Activated T-helper 1 cell treated with Interleukin-2 at 50 U/mL for 16 hours (primary cell): ENCODE measurements at places on chromosomes 6 and 20.

DNA sequence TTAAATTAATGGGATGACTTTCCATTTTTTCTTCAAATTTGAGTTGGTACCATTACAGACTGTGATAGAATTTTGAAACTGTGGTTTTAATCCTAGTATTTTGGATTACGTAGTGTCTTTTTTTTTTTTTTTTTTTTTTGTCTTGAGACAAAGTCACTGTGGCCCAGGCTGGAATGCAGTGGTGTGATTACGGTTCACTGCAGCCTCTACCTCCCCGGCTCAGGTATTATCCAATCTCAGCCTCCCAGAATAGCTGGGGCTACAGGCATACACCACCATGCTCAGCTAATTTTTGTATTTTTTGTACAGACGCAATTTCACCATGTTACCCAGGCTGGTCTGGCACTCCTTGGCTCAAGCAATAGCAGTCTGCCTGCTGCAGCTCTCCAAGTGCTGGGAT, 87.1 kb downstream of the SOX4 start:
- DNase-seq, result no peak

DNA sequence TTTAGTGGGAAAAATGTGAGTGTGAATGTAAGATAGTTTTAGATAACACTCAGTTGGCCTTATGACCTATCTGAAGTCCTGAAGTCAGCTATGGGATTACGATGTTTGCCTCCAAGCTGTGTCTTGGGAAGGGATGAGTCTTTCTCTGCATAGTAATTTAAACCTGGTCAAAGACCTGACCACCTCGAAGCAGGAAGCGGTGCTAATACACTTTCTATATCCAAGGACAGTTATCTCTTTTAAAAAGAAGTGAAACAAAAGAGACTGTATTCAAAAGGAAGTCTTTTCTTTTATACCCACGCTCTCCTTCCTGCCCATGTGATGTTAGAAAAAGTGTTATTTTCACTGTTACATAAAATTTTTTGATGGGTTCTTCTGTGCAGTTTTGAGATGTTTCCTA, 94.9 kb downstream of the JARID2 start:
- DNase-seq, result no peak

DNA sequence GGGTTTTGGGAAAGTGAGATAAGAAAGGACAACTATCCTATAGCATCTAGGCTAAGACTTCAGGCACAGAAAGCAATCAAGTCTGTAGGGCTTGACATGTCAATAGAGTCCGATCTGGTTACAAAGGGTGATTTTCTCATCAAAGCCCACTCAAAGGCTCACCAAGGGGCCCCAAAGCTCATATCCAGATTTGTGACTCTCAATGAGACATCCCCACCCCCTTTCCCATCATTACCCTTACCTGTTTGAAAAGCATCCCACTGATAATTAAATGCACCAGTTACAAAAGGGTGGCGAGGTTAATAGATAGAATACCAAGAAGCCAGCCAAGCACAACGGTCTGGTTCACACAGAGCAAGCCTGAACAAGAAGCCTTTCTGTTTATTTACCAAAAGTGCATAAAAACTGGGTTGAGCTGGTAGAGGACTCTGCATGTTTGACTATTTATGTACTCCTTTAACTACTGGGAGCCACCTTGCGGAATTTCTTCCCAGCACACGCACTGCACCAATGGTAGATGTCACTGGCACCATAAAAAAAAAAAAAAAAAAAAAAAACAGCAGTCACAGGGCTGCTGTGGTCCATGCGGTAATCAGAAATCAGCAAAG, 6.1 kb downstream of the JAG1 start:
- DNase-seq, result no peak

DNA sequence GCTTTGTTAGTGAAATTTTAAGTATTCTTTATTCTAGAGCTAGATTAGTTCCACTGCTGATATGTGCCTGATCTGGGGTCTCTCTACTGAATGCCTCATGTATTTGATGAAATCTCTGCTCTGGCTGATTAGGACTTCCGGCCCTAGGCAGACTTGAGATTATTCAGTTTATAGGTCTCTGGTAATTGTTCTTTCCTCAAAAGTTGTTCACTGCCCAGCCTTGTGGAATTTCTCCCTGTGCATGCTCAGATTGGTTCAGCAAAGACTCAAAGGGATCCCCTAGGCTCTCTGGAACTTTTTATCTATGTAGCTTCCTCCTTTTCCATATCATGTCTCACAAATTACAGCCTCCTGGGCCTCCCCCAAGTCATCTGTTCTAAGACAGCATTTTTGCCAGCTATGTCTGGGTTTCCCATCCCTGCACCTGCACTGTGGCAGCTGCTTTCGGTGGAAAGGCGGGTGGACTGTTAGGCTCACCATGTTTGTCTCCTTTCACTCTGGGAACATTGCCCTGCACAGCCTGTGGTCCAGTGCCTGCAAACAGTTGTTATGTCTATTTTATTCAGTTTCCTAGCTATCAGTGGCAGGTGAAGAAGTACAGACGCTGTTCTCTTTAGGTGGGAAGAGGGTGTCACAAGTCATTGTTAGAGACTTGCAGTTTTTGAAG, 73.7 kb downstream of the RPP40 start:
- no peak for DNase-seq

- DNase-seq, result no peak
These were observed 948.4 kb upstream of the EYS start for GRCh38 chr6:66655420-66655819.

DNA sequence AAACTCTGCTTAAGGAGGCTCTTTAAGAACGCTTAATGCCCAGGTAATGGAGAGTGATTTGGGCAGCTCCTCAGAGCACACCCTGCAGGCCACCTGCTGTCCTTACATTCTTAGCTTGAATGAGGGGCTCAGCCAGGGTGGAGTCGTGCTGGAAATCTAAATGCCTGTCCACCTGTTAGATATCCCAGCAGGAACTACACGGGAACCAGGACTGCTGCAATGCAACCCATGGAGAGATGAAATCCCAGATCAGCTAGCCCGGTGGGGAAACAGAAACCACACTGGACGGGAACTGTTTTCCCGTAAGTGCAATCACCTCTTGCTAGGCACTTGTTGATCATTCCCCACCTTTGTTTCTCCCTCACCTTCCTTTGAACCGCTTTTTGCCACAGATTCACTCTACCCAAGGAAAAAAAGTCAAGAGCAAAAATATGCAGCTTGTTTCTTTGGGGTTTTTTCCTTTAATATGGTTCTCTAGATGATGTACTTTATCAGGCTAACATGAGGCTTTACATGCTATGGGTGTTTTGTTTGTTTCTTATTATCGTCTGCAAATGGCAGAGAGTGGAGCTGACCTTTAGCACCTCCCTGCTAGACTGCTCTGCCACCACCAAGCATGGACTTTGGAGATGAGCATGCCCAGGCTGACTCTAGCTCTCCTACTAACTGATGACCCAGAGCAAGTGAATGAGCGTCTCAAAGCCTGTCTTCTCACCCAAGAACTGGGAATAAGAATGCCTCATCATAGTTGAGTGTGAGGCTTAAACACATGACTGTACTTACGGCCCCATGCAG, 125.9 kb upstream of the TNFAIP3 start:
- DNase-seq, result no peak

DNA sequence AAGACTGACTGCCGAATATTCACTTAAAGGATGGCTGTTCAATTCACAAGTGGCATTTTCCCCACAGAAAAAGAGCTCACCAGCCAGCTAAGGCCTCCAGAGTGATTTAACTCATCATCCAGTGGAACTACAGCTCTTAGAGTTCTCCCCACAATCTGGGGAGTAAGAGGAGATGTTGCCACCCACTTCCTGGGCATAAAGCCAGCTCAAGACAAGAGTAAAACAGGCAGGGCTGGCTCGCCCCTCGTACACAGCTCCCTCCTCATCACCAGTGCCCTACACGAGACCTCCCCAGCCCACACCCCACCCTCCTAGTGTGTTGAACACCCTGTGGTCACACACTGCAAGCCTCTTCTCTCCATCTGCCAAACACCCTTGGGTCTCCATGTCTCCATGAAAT, 47.2 kb upstream of the IPCEF1 start:
- DNase-seq, result no peak

DNA sequence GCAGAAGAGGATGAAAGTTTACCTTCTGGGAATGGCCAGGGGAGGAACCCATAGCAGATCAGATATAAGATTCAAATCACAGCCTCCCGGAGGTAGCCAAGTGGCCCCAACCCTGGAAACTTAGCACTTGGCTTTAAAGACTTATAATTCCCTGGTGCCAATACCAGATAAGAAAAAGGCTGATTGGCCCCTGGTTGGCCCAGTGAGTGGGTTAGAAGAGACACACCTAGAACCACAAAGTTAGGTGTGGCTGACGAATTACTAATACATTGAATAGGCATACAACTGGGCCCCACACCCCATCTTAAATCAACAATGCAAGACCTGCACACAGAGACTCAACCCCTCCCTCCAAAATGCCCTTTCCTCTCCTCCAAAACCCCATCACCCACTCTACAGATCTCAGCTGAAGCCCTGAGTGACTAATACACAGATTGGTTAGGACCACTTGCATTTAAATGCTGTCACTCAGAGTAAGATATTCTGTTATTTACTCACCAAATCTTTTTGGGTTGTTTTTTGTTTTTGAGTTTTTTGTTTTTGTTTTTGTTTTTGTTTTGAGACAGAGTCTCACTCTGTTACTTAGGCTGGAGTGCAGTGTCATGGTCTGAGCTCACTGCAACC, 315.4 kb upstream of the JARID2 start:
- no peak for DNase-seq

DNA sequence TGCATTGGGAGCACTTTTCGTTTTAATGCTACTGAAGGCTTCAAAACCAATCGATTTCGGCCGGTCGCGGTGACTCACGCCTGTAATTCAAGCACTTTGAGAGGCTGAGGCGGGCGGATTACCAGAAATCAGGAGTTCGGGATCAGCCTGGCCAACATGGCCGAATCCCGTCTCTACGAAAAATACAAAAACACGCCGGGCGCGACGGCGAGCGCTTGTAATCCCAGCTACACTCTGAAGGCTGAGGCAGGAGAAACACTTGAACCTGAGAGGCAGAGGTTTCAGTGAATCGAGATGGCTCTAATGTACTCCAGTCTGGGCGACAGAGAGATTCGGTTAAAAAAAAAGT, 58.4 kb downstream of the TRIM38 start:
- DNase-seq, result no peak

GRCh38 chr20:7540923-7541322, 399.3 kb downstream of the HAO1 start:
- no peak for DNase-seq

GRCh38 chr20:19185083-19185482, 27.4 kb upstream of the SLC24A3 start:
- no peak for DNase-seq

- no peak for DNase-seq
These were observed 27.7 kb downstream of the MAP3K5 start for GRCh38 chr6:136764517-136764993.

- DNase-seq, result no peak
These were observed 14.3 kb downstream of the ID4 start for GRCh38 chr6:19851241-19852089.

DNA sequence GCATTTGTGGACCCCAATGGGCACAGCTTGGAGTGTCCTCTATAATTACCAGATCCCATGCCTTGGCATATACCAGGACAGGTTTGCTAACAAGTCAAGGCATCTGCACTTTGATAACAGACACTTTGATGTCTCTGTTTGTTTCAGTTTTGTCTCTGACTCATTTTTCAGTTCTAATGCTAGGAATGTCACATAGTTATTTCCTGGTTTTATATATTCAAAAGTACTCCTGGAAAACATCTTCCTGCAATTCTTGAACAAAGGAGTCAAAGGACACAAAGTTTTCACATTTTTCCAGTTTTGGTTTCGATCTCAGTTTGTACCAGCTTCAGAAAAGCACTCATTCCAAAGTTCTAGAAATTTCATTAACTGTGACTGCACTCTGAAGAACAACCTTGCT, 188.1 kb downstream of the FOXC1 start:
- DNase-seq, result no peak

- no peak for DNase-seq
These were observed 108.5 kb downstream of the EPM2A start for GRCh38 chr6:145626857-145627256.

DNA sequence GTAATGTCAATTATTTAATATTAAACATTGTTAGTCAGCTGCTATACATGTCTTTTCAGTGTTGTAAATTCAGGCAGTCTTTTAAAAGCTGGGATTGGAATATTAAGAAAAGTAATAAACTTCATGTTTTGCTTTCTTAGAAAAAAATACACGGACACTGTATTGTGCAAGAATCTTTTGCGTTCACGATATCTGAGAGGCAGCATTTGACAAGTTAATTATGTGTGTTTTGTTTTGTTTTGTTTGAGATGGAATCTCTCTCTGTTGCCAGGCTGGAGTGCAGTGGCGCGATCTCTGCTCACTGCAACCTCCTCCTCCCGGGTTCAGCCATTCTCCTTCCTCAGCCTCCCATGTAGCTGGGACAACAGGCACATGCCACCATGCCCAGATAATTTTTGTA, 1661.3 kb downstream of the HACE1 start:
- DNase-seq, result no peak

GRCh38 chr6:131430531-131430930, 142.5 kb upstream of the ARG1 start:
- DNase-seq, result no peak

DNA sequence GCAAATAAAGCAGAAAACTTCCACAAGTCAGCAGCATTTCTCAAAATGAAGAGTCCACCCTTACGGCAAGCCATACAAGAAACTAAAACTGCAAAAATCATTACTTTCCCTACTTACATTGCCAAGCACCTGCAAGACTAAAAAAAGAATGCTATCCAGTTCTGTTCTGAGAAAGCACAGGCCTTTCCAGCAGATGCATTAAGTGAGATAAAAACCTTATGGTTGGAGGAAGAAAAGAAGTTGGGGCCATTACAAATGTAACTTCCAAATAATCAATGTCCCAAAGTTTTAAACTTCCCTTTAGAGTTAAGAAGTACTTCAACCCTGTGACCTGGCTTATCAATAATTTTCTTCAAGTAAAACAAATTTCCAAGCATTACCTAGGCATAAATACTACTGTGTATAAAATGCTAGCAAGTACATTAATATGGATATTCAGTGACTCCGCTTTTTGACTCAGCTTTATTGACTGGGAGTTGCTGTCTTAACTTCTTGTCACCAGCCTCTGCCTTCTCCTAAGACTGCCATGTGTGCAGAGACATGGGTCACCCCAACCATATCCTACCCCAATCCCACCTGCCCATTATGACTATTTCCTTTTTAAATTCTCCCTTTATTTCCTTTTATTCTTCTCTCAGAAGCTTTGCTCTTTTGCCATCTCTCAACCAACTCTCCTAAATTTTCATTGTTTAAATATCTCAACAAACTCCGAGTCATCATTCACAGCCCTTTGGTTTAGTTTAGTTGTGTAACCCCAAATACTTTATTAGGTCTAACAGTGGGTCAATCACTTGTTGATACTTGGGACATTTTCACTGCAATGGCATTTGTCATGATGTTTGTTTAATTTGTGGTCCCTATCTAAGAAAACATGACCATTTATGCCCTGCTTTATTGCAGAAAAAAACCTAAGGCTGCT, 49.7 kb downstream of the SLC22A23 start:
- no peak for DNase-seq
